Adipocyte (in vitro differentiated cells): ENCODE measurements at places on chromosomes 7 and 10.

- no peak for DNase-seq
Measured at GRCh38 chr10:99908512-99908911, 101.2 kb downstream of the DNMBP start.

GRCh38 chr7:44667190-44667589 is 60.8 kb downstream of the OGDH start:
- DNase-seq = no peak

GRCh38 chr7:14377646-14378266 is 388.3 kb upstream of the ETV1 start:
- DNase-seq = peak; percentile 76

DNA sequence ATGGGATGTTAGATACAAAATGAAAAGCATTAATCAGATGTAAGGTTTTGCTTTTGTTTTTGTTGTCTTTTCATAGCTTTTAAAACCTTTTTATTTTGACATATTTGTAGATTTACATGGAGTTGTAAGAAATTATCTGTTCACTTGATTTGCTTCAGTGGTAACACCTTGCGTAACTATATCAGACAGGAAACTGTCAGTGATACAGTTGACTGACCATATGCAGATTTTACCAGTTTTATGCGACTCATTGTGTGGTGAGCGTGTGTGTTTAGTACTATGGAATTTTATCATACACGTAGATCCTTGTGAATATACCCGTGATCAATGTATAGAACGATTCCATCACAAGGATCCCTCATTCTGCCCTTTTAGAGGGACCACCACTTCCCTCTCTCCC is 701.4 kb downstream of the SUGCT start:
- DNase-seq = no peak

GRCh38 chr7:15929411-15929810 is 242.9 kb upstream of the MEOX2 start:
- no peak for DNase-seq

GRCh38 chr10:94018107-94018506 is 24.4 kb downstream of the PLCE1 start:
- DNase-seq = no peak

GRCh38 chr10:101304316-101304715 is 49.6 kb upstream of the BTRC start:
- no peak for DNase-seq

GRCh38 chr10:69684981-69685353 is 54.9 kb downstream of the FAM241B start:
- no peak for DNase-seq

DNA sequence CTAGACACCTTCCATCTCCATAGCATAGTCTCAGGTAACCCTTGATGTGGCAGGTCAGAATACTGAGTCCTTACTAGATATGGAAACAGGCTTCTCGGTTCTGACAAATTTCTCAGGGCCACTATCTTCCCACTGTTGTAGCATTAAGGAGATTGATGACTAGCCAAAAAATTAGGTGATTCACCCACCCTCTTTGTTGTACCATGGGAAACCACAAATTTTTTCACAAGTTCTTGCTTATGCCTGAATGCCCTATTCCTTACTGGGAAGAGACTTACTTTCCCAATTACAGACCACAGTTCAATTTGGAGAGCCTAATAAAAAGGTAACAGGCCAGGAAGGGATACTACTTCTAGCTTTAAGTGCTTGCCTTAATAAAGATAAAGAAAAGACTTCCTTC is 948.8 kb downstream of the GRM8 start:
- no peak for DNase-seq
